GOT3 (cell line): ENCODE measurements at places on chromosomes 16 and 17.

DNA sequence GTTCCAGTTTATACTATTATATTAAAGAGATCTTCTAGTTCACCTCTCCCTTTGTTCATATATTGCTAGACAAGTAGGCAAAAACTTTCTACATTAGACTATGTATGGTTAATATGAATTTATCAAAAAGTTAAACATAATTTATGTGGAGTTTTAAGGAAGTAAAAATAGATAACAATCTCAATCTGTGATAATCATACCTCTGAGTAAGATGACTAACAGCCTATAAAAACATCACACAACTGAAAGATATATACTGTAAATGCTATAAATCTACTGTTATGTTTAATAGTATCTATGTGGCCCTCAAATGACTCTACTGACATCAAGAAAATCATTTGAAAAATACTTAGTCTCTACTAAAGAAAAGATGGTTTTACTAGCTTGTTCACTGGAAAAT, 37.1 kb downstream of the AP1G1 start:
- no peak for DNase-seq

GRCh38 chr17:3890082-3890877, 2.6 kb downstream of the CAMKK1 start:
- DNase-seq: peak; percentile 61

DNA sequence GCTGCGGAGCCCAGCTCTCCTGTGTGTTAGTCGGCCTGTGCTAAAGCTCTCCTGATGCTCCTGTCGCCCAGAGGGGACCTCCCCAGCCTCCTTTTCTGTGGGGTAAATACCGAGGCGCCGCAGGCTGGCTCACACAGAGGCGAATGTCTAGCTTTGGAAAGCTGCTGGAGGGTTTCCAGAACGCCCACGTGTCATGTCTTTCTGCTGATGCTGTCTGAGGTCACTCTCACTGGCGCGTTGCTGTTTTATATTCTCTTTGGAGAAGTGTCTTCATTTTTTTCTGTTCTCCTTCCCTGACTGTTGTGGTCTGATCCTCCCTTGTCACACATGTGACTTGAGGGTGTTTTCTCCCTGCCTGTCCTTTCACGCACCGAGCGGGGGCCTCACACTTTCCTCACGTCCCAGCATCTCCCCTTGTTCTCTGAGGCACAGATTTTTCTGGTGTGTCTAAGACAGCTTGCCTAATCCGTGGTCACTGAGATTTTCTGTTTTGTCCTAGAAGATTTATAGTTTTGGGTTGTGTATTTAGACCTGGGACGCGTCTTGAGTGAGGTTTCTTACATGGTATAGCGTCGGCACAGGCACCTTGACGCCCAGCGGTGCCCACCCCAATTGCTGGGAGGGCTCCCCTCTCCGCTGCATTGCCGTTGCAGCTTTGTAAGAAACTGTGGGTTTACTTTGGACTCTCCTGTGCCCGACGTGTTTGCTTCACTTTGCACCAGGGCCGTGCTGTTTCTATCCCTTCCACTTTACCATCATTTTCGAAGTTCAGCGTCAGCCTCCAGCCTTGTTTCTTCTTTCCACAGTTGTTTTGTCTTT, 92.1 kb upstream of the ZNF750 start:
- peak; percentile 61 for DNase-seq

DNA sequence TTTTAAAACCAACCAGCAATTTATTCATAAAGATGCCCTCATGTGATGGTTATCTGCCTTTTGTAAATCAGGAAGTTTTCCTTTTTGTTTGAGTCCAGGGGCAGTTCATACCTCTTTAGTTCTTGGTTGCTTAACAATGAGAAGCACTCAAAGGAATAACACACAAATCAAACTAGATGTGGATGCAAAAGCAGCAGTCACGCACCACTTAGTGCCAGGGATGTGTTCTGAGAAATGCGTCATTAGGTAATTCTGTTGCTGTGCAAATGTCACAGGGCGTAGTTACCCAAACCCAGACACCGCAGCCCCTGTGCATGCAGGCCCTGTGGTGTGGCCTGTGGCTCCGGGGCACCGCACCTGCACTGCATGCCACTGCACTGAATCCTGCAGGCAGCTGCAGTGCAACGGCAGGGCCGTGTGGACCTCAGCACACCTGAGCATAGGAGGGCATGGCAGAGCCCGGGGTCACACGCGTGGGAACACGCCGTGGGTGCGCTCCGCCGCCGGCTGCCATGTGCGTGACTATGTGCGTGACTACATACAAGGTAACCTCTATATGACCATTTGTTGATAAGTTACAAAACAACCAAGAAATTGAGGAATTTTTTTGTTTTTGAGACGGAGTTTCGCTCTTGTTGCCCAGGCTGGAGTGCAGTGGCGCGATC, 39.6 kb downstream of the PKD1 start:
- no peak for DNase-seq

GRCh38 chr17:82287868-82288801, 14.6 kb upstream of the CSNK1D start:
- peak; percentile 25 for DNase-seq

DNA sequence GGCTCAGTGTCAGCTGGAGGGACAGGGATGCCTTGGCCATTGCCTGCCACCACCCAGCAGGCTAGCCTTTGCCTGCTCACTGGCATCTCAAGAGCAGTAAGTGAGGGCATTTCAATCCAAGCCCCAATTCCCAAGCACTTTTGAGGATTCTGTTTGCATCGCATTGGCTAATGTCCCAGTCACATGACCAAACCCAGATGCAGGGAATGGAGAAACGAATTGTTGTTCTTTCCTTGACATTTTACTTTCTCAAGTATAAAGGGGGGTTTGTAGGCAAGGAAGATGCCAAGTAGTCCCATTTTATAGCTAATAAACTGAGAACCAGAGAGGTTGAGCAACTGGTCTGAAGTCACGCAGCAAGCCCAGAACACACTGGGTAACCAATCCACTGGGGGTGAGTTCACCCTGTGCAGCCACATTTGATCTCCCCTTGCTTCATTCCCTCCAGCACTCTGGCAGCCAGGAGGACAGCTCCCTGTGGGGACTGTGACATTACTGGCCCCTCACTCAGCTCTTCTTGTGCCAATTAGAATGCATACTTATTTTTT, 193.8 kb upstream of the CACNG3 start:
- no peak for DNase-seq

DNA sequence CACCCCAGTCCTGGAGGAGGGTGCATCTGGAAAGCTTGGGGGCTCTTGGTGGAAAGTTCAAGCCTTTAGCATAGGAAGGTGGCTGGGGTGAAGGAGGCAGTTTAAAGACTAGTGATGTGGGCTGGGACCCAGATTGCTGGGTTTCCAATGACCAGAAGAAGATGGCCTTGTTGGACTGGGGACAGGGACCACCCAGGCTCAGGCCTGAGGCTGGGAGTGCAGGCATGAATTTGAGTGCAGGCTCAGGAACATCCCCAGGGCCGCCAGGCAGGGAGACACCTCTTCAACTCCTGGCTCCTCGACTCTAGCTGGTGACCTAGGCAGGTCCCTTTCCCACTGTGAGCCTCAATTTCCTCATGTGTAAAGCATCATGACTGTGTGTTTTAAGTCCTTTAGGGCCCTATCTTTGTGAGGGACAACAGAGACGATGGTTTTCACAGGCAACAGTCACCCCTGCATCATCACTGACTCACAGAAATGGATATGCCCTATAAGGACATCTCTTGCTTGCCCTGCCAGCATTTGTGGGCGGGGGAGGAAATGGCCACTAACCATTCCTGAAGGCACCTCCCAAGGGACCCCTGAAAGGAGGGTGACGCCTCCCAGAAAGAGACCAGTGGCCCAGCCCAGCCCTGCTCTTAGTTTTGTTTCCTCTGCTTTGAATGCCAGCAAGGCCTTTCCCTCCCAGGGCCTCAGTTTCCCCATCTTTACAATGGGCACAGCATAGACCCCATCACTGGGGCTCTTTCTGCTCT, 11.1 kb downstream of the NLRC5 start:
- peak; percentile 31 for DNase-seq

- peak; percentile 12 for DNase-seq
These were observed 1.3 kb upstream of the CLEC19A start for GRCh38 chr16:19284207-19284606.

DNA sequence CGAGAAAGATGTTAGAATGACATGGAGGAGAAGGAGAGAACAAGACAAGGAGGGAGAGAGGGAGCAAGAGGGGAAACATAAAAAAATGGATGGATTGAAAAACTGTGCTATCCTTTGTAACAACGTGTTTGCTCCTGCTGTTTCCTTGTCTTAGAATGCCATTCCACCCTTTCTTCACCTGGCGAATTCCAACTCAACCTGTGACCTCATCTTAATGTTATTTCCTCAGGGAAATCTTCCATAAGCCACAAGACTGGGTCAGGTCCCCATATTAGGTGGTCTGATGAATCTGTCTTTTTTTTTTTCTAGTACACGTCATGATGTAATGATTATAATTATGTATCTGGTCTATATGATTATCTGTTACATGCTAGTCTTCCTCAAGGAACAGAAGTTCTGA, 195.0 kb upstream of the MAF start:
- no peak for DNase-seq

GRCh38 chr17:64158831-64159590, 29.1 kb upstream of the ERN1 start:
- no peak for DNase-seq

DNA sequence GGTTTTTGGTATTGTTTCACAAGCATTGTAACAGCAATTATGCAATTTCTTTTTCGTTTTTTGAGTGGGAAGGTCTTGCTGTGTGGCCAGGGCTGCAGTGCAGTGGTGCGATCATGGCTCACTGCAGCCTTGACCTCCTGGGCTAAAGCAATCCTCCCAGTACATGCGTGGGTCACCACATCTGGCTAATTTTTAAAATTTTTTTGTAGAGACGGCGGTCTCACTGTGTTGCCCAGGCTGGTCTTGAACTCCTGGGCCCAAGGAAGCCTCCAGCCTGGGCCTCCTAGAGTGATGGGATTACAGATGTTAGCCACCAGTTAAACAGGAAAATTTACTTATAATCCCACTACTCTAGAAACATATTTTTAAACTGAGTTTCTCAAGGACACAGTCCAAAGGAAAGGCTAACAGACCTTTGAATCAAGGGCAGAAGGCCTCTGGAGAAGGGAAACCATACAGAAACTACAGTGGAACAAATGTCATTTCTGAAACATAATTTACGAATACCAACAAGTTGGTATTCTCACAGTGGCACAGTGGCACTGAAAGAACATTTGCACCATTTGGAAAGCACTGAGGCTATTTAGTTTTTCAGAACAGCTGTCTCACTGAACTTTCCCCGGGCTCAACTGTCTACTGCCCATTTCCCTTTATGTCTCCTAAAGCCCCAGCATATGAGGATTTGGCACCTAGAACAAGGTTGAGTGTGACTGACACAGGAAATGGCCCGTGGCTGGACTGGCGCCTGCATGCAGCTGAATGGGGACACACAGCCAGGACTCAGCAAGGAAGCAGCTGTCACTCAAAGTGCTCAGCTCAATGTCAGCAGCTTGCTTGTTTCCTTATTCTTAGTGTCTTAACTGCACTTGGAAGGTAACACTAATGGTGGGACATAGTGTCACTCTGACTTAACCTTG, 2.8 kb upstream of the PRKAR1A start:
- no peak for DNase-seq

- no peak for DNase-seq
These were observed 2.4 kb downstream of the NATD1 start for GRCh38 chr17:21250854-21251253.

GRCh38 chr17:47934856-47935255, 6.5 kb upstream of the PNPO start:
- DNase-seq: no peak
